ENCODE measurements at places on chromosomes 5 and 9.

DNA sequence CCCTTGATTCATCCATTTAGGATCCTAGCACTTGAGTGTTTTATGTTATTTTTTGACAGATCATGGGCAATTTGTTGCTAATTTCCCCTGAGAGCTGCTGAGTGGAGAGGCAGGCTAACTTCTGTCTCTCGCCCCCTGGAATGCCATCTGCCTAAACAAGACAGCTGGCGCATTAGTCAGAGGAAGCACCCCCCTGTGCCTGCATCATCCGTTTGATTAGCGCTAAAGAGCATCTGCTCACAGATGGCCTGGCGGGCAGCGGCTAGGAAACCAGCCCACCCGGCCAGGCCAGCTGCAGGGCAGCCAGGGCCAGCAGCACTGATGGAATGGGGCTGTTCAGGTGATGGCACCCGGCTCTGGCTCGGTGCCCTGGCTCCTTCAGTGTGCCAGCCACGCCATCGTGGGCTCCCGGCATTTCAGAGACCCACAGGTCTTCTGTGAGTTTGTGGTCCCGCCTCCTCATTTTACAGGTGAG, 22.9 kb upstream of the ASS1 start:
- peak; percentile 30 for DNase-seq

DNA sequence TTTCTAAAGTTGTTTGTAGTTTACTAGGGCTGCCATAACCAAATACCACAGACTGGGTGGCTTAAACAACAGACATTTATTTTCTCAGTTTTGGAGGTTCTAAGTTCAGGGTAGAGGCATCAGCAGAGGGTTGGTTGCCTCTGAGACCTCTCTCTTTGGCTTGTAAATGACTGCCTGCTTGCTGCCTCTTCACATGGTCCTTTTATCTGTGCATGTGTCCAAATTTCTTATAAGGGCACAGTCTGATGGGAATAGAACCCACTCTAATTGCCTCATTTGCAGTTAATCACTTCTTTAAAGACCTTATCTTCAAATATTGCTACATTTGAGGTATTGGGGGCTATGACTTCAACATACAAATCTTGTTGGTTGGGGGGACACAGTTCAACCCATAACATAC, 36.8 kb downstream of the GPBP1 start:
- DNase-seq, result no peak

- no peak for DNase-seq
These were observed 5.4 kb downstream of the MED22 start for GRCh38 chr9:133342570-133342969.

DNA sequence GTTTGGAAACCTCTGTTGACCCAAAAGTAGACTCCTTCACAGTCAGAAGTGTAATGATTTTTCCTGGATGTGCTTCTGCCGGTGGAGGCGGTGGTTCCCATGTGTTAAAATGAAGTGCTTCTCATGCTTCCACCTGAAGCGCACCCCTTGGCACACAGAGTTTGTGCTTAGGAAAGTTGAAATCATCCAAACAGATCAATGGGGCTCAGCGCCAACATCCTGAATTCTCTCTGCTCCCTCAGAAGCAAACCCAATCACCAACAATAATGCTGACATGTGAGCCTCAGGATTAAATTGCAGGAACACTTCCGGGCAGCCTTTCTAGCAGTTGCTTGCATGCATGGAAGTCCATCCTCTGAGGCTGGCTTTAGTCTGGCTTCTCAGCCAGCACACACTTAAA, 71.0 kb downstream of the MED10 start:
- no peak for DNase-seq

DNA sequence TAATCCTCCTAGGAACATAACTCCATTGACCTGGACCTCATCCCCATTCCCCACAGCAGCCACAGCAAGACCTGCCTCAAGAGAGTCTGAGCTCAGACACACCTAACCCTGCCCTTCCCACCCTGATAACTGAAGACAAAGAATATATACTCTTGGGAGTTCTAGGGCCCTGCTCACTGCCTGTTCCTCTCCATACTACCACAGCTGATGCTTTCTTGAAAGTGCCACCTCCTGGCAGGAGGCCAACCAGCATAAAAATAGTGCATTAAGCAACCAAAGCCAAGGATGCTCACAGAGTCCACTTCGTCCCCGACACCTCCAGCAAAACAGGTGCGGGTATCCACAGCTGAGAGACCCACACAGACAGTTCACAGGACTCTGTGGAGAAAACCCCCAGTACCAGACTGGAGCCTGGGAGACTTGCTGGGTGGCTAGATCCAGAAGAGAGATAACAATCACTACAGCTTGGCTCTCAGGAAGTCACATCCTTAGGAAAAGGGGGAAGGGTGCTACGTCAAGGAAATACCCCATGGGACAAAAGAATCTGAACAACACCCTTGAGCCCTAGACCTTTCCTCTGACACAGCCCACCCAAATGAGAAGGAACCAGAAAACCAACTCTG, 23.5 kb downstream of the FAM114A2 start:
- DNase-seq, result no peak

GRCh38 chr5:6085341-6085860, 292.9 kb downstream of the MED10 start:
- no peak for DNase-seq

DNA sequence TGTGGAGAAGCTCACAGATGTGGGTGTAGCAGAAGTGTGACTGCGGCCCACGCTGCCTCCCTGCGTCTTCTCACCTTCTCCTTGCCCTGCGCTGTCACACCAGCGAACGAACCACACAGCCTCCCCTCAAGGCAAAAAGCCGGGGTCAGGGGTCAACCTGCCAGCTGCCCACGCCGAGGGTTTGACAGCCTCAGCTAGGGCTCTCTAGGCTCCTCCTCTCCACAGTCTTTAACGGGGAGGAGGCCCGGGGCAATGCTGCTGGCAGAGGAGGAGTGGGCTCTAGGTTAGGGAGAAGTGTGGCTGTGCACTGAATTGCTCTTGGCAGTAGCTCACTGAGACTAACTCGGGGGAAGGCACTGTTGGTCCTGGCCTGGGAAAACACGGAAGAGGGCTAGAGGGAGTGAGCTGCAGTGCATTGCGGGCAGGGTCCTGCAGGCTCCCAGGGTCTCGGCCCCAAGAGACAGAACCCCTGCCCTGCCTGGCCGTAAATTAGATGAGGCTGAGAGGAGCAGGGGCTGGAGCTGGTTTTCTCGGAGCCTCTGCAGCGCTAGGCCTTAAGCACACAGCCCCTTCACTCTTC, 4.2 kb upstream of the TRIM52 start:
- DNase-seq, result no peak

GRCh38 chr5:73946278-73946677, 320.3 kb downstream of the ARHGEF28 start:
- no peak for DNase-seq

DNA sequence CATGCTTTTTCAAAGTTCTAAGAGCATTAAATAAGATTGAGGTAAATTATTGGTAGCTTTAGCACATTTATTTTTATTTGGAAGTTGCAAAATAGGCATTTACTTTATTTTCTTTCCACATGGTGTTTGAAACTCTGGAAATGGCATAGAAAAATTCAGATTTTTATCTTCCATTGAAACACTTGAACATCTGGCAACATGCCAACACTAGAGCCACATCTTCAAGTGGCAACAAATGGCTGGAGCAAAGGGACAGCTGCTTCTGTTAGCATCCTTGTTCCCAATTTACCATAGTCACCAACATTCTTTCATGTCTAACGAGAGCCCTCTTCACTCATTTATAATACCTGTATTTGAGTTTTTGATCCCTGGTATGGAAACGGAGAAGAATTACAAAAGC, 539.9 kb downstream of the ZNF608 start:
- DNase-seq, result peak; percentile 13

DNA sequence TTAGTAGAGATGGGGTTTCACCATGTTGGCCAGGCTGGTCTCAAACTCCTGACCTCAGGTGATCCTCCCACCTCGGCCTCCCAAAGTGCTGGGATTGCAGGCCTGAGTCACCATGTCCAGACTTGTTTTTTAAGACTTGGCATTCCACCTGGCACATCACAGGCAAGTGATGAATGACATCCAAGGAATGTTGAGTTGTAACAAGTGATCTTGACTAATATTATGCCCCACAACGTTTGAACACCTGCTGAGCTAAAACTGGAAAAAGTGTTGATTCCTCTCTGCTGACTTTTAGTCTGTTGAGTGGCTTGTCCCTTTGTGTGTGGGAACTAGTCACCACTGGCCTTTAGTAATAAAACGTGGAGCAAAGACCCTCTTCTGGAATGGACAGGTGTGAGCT, 54.6 kb downstream of the SUB1 start:
- DNase-seq, result no peak

GRCh38 chr5:113147101-113147508, 170.5 kb downstream of the DCP2 start:
- no peak for DNase-seq

- peak; percentile 76 for DNase-seq
These were observed at the start of gene ABL1 for GRCh38 chr9:130834371-130835336. TSS of gene ABL1 (plus strand) at chr9:130835254. CDS start at chr9:130835447, 193 bp downstream.

GRCh38 chr5:156981481-156981880, 18.5 kb upstream of the TIMD4 start:
- no peak for DNase-seq

GRCh38 chr5:123511290-123511647, 708 bp upstream of the CSNK1G3 start:
- no peak for DNase-seq

DNA sequence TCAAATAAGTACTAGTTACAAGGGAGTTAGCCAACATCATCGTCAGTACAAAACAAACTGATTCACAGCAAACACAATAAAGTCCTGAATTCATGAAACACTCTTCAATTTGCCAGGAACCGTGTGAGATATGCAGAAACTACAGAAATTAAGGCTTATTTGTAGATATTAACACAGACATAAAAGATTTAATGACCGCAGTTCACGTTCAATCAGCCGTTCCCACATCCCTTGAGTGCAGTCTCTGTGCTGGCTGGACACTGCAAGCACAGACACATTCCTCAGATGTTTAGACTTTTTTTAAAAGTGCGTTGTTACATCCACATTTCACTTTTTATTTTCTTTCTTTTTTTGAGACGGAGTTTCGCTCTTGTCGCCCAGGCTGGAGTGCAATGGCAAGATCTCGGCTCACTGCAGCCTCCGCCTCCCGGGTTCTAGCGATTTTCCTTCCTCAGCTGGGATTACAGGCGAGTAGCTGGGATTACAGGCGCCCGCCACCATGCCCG, 566 bp upstream of the CEP78 start:
- DNase-seq, result no peak

- DNase-seq, result no peak
These were observed 15.1 kb downstream of the SNCAIP start for GRCh38 chr5:122327110-122327509.

GRCh38 chr9:115292584-115293279, 174.8 kb upstream of the TNC start:
- no peak for DNase-seq

GRCh38 chr9:128411364-128412119, 9.1 kb upstream of the CERCAM start:
- DNase-seq, result no peak

- no peak for DNase-seq
These were observed 170.2 kb downstream of the HSPA4 start for GRCh38 chr5:133222040-133222439.

DNA sequence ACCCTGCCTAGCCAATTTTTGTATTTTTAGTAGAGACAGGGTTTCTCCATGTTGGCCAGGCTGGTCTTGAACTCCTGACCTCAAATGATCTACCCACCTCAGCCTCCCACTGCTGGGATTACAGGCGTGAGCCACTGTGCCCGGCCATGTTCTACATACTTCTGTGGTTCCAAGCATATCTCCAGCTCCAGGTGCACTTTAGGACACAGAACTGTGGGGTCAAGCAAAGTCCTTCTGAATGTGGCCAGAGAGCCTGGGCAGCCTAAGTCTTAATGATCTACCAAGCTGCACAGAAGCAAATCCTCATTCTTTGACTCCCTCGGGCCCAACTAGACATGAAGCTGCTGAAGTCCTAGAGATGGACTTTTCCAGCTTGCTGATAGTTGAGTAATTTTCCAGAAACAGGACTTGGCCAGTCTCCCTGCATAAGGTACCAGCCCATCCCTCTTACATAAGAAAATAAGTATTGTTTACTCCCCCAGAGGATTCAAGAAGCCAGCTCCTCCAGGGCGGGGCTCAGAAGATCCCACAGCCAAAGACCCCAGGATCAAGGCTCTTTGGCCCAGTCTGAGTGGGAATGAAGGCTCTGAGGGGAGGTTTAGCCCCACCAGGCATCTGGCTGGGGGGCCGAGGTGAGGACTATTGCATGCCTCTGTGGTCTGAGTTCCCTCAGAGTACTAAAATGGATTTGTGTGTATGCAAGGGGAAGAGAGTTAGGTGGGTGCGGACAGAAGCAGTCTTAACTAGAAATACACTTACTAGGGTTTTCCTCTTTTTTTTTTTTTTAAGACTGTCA, 8.7 kb downstream of the CLTB start:
- DNase-seq, result no peak

DNA sequence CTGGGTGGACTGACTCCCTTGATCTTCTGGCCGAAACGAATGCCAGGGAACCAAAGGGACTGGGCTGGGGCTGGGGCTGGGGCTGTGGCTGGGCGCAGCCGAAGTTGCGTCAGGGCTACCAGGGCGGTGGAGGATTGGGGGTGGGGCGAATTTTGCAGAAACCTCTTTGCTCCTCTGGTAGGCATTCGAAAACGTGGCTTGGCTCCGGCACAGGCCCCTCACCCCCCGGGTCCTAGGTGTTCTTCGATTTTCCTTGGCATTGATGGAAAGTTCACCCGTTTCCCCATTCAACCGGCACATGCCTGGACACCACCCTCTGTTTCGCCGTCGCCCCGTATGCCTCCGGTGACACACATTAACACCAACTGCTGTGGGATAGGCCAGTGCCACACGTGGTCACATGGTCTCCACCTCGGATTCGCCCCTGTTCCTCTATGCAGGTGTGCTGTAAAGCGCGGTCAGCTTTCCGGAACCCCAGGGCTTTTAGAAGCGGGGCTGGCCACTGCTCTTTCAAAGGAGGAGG, 477.1 kb downstream of the SPATA31A7 start:
- no peak for DNase-seq

GRCh38 chr9:127561491-127562278, 50.4 kb upstream of the STXBP1 start:
- DNase-seq, result no peak

DNA sequence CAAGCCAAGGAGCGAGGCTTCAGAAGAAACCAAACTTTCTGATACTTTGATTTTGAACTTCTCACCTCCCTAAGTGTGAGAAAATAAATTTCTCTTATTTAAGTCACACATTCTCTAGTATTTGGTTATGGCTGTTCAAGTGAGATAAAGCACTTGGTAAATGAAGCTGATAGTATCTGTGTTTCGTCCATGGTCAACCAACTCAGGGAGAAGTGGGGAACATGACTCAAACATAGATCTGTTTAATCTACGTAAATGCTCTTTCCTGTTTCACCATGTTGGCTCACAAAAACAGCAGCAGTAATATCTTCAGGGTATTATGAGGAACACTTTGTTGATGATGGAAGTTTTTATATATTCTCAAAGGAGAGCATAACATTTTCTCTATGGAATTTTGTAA, 2167.2 kb upstream of the C9orf72 start:
- DNase-seq, result no peak

GRCh38 chr9:36164989-36165388, 4.2 kb upstream of the CCIN start:
- DNase-seq, result no peak

- DNase-seq, result no peak
These were observed 5.0 kb upstream of the SLC34A1 start for GRCh38 chr5:177378884-177379883.
